NCI-H1694 treated with DMSO at 0.1 percent for 48 hours (cell line): ENCODE measurements at places on chromosomes 2 and 18.

DNA sequence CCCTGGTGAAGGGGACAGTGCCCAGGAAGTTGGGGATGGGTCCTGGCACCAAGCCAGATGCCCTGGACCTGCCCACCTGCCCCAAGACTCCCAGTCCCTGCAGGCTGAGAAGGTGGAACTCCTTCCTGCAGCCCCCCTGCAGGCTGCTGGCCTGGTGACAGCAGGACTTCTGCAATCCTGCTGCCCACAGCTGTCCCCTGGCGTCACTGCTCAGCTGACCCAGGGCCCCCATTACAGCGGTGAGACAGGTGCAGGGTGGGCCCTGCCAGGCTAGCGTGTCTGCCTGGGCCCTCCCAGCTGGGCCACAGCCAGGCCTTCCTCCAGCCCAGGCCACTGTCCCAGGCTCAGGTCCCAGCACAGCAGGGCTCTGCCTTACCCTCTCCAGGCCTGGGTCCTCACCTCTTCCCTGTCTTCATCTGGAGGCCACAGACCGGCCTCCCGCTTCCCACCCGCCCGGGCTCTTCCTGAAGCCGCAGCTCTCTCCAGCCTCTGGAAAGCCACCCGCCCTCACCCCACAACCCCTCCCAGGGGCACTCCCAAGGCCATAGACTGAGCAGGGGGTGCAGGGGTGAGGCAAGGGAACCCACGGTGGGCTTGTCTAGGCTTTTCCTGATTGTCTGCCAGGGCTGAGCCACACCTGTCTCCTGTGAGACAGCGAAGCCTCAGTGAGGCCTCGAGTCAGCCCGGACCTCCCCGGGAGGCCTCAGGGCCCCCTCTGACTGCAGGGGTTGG, 8.8 kb upstream of the ERFE start:
- DNase-seq: no peak

GRCh38 chr18:48123941-48124340, 193.5 kb upstream of the SMAD2 start:
- no peak for DNase-seq

DNA sequence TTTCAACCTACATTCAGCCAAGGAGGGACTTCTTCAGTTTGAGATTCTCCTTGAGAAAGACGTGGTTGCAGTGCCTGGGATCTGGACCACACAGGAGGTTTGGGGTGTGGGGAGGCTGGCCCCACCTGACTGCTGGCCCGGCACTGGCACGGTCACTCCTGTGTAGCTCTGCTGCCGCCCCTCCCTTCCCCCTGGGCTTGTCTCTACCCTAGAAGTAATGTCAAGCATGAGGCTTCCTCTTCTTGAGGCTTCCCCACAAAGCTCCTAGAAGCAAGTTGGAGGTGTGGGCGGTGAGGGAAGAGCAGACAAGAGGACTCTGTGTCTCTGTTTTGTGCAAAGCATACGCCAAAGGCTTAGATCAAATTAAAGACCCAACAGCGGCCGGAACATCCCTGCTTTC, 8.7 kb downstream of the KLHL29 start:
- no peak for DNase-seq

DNA sequence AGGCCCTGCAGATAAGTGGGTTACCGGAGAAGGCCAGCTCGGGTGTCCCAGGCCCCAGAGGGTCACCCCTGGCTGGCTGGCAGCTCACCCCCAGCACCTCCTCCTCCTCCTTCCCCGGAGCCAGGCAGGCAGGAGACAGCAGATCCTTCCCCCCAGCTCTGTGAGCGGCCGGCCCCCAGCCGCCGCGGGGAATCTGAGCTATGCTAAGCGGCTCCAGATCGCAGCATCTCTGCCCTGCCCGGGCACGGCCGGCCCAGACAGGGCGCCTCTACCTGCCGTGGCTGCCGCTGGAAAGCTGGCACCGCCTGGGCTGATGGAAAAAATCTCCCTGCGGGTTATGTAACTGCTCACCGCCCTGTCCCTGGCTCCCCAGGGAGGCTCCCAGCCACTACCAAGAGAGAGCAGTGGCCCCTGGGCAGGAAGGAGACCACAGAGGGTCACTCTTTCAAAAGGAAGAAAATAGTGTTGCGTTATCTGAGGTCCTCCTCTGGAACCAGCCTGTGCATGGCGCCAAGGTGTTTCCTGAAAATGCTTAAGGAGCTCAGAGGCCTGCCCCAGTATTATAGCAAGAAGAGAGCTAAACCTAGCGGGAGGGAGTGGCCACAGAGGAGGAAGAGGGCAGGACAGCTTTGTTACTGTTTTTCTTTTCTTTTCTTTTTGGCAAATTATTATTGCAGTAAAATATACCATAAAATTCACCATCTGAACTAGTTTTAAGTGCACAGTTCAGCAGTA, 179.0 kb downstream of the SMAD7 start:
- no peak for DNase-seq

DNA sequence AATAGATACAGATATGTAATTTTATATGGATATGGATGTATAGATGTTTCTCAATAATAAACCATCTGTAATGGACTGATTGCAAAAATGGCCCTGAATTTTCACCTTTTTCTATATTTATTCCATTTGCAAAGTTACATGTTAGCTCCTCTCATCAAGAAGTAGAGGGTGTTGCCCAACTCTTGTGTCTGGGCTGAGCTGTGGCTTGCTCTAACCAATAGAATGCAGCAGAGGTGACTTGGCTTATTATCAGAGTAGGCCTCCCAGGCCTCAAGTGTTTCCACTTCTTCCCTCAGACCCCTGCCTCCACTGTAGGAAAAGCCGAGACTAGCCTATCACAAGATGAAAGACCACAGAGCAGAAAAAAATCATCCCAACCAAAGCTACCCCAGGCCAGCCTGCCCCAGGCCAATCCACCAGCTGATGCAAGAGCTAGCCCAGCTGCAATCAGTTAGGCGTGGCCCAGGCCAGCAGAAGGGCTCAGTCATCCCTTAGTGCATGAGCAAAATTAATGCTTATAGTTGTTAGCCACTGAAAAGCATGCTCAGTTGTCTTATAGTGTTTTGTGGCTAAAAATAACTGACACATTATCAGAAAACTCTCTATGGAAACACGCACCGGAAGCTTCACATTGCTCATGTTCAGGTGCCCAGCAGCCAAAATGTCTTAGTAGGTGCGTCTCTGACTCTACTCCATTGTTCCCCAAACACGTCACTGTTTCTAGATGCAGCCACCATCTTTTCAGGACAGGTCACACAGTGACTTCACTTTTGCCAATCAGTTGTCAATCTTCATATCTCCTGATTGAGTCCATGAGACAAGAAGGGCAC, 464.0 kb downstream of the FBXO15 start:
- no peak for DNase-seq

DNA sequence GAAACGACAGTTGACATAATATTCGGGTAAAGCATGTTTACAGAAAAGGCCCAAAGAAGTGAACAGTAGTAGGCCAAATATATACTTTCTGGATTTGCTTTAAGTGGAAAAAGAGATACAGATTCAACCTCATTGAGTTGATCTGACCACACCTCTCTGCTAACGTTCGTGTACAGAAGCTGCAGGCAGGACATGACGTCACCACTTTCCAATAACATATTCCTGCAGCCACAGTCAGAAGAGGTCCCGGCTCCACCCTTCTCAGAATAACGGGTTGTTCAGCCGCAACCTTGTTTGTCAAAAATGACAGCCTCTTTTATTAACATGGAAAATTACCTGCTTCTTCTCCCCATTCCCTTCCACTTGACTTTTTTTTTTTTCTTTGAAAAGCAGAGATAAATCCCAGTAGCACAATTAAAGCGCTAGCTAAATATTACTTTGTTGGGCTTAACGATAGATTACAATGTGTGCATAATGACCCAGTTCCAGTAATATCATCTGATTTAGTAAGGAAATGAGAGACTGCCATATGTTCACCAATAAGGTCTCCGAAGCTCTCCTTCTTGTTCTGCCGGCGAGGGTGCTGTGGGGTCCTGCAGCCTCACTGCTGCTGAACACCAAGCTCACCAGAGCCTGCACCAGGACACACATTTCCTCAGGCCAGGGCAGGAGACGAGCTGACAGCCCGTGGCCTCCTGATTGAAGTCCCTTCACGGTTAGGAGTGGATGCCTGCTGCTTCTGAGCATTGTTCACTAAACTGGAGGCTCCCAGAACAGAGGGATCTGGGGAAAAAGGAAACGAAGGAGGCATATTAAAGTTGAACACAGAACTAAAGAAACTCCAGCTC, 451.0 kb upstream of the SALL3 start:
- no peak for DNase-seq

GRCh38 chr2:150557020-150557600, 69.6 kb upstream of the RND3 start:
- no peak for DNase-seq

DNA sequence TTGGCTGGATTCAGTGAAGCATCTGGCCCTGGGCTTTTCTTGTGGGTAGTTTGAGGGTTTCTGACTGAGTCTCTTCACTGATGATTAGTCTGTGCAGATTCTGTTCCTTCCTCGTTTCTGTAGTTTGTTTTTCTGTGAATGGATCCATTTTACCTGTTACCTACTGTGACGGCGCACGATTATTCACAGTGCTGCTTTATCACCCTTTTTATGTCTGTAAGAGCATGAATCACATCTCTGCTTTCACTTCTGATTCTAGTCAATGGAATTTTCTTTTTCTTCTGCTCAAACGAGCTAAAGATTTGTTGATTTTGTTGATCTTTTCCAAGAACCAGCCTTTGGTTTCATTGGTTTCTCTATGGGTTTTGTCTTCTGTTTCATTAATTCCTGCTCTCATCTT, 60.8 kb downstream of the SLC66A2 start:
- no peak for DNase-seq

- no peak for DNase-seq
Observed at GRCh38 chr2:238972146-238972445, 124.2 kb downstream of the TWIST2 start.

- peak; percentile 78 for DNase-seq
Observed at GRCh38 chr18:35972197-35973000, at the start of gene RMP24. TSS of gene RMP24 (plus strand) at chr18:35972679.

DNA sequence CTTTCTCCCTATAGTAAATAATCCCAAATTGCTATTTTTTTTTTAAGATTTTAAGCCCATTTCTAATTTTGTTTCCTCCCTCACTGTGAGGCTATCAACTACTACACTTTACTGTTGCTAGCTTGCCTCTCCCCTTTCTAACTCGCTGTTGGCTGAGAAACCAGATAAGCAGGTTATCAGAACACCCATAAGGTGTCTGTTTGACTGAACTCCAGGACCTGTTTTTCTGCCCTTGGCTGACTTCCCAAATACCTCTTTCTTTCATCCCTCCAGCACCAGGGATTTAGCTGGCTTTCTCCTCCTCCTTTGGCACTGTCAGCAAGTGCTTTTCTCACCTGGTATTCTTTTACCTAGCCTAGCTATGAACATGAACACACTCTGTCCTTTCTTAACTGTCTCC, 11.1 kb downstream of the TRAK2 start:
- DNase-seq: no peak

DNA sequence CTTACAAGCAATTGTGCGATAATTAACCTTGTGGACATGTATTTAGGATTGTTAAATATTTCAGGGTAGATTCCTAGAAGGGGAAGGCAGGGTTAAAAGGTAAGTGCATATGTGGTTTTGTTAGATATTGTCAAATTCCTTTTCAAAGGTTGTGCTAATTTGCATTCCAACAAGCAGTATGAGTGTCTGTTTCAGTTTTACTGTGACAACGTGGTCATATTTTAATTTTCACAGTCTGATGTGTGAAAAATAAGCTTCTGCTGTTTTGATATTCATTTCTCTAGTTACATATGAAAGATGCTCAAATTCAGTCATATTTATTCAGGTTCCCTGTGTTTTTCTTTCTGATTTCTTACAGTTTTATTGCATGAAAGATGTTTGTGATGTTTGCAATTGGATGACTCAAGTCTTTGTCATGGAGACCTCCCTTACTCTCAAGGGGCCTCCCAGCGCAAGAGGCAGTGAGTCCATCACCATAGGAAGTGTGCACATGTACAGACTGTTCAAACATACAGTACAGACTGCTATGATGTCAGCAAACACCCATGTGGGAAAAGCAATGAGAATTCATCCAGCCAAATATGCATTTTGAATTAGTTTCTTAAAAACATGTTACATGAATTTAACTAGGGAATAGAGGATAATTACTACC, 310.8 kb downstream of the GALR1 start:
- DNase-seq: no peak

- peak; percentile 96 for DNase-seq
Observed at GRCh38 chr2:119383410-119384140, 16.8 kb downstream of the DBI start.

DNA sequence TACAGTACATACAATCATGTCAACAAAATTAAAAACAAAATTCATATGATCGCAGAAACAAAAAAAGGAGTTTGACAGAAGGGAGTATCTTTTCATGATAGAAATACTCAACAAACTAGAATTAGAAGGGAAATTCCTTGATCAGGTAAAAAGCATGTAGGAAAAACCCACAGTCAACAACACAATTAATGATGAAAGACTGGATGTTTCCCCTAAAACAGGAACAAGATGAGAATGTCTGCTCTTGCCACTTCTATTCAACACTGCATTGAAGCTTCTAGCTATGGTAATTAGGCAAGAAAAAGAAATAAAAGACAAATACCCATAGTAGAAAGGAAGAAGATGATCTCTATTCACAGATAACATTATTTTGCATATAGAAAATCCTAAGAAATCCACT, 87.1 kb downstream of the SRBD1 start:
- DNase-seq: no peak

GRCh38 chr18:22559414-22560274, 141.9 kb upstream of the CTAGE1 start:
- peak; percentile 1 for DNase-seq

DNA sequence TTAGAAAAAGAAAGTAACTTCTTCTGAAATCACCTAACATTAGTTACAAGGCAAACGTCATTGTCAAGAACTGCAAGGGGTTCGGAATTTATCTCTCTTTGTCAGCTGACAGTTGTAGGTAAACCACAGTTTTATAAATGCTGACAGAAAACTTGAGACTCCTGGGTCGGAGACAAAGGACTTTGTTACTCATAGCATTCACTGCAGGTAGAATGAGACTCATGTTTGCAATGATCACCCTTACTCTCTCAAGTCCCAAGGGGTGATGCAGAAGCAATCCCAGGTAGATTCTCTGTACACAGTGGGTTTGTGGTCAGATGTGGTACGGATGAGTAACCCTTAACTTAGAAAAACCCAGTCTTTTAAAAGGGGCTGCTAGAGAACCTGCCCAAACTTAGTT, 757.8 kb downstream of the TRIB2 start:
- DNase-seq: no peak

GRCh38 chr2:78439122-78439521, 586.4 kb upstream of the REG3G start:
- no peak for DNase-seq

DNA sequence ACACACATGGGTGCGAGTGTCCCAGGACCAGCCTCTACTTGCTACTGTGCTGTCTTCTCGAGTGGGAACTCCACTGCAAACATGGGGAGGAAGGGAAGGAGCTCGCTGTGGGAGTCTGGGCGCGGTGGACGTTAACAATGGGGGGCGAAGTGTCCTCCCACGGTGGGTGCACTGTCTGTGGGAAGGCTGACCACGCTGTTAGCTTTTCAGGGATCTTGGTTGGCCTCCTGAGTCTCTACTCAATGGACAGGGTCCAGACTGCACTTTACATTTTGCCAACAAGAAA, 146.7 kb downstream of the MBP start:
- no peak for DNase-seq

- DNase-seq: peak; percentile 55
Observed at GRCh38 chr2:222903234-222904220, 42.7 kb downstream of the ACSL3 start.

- peak; percentile 93 for DNase-seq
Observed at GRCh38 chr2:154375579-154375931, 322.9 kb upstream of the KCNJ3 start.
